HCT116 (cell line): ENCODE measurements at places on chromosomes 11 and 22.

- no peak overlapping the region for H3K27ac ChIP-seq
- no peak overlapping the region for H3K4me3 ChIP-seq
- DNase-seq = no peak
Measured at GRCh38 chr11:76752321-76753143, 30.6 kb upstream of the TSKU start.

DNA sequence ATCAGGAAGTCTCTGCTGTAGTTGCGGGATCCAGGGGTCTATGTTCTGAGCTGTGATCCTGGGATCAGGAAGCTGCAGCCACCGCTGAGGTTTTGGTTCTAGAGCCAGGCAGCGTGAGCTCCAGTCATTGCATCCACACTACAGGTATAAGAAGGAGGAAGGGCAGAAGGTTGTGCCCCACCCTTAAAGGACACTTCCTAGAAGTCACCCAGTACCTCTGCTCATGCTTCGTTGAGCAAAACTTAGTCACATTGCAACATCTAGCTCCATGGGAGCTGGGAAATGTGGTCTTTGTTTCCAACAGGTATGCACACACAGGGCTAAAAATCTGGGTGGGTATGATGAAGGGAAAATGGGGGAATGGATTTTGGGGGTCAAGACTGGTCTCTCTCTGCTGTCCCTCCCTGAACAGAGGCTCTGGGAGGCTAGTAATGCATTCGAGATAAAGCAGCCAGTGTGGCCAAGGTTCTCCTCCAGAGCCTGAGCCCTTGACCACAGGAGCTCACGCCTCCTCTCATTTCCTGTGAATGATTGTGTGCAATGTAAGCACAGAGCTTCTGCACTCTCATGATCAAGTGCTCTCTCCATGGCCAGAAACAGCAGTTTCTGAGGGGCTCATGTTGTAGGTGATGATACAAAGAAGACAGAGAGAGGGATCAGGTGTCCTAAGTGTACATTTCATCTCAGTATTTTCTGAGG is 86.8 kb upstream of the OR4B1 start:
- no peaks in the 10 kb centered on the region for H3K4me1 ChIP-seq
- no peak overlapping the region for H3K4me3 ChIP-seq
- peaks cover 12% of the 10 kb centered on the region; the same call in 1 of the 2 replicates for H3K36me3 ChIP-seq
- H3K27ac ChIP-seq = no peak overlapping the region
- DNase-seq = no peak

DNA sequence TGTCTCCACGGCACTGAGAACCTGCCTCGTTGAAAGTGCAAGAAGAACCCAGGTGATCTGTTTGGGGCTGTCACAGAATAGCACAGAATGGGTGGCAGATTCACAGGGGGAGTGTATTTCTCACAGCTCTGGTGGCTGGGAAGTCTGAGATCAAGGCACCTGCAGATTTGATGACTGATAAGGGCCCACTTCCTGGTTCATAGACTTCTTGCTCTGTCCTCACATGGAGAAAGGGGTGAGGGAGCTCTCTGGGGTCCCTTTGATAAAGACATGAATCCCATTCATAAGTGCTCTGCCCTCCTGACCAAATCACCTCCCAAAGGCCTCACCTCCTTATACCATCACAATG is 198.5 kb upstream of the SORL1-AS1 start:
- peaks cover 20% of the 10 kb centered on the region for H3K4me1 ChIP-seq
- H3K27ac ChIP-seq = no peak overlapping the region
- no peaks in the 10 kb centered on the region for H3K36me3 ChIP-seq

DNA sequence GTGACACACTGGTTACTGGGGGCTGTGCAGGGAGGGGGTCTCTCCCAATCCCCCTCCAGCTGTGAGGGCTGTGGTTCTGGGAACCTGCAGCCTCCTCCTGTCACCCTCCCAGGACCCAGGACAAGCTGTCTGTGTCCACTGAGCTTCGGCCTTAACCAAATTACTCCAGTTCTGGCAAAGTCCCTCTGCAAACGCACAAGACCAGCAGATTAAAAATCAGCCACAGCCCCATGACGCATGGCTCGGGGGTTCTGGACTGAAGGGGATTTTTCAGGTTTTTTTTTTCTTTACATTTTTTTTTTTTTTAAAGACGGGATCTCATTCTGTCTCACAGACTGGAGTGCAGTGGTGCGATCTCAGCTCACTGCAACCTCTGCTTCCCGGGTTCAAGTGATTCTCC is 32.2 kb upstream of the A4GALT start:
- H3K27ac ChIP-seq = no peak overlapping the region
- no peak overlapping the region for H3K4me3 ChIP-seq
- H3K36me3 ChIP-seq = no peaks in the 10 kb centered on the region
- peaks cover 31% of the 10 kb centered on the region for H3K4me1 ChIP-seq
- DNase-seq = no peak
- no peaks in the 10 kb centered on the region for H3K27me3 ChIP-seq

- H3K27ac ChIP-seq = no peak overlapping the region
- H3K36me3 ChIP-seq = no peaks in the 10 kb centered on the region
- DNase-seq = no peak
- H3K27me3 ChIP-seq = no peaks in the 10 kb centered on the region
- no peak overlapping the region for H3K4me3 ChIP-seq
Measured at GRCh38 chr11:102272047-102272824, 45.0 kb upstream of the BIRC3 start.

DNA sequence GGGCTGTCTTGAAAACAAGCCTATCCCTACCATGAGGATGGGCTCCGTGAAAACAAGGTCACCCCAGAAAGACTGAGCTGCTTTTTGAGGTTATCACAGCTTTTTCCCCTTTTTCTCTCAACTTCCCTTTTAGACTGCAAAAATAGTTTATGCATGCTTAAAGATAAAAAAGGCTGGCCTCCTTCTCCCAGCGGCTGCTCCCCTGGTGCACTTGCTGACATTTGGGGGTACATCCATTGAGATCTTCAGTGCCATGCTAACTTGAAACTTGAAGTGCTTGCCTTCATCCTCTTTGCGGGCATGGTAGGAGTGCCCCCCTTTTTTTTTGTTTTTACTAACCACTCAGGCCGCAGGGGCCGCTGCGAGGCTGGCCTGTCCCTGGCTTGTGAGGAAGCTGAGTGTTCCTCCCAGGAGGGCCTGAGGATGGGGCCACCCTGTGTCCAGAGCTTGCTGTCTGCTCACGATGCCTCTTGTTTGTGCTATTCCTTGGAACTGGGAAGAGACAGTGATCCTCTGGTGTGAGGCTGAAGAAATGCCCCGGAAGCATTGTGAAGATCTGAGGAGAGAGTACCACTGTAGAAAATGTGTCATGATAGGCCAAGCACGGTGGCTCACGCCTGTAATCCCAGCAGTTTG is 2.2 kb downstream of the TANGO2 start:
- H3K27me3 ChIP-seq = no peaks in the 10 kb centered on the region
- peaks cover 19% of the 10 kb centered on the region for H3K4me1 ChIP-seq
- DNase-seq = no peak
- no peak overlapping the region for H3K27ac ChIP-seq

DNA sequence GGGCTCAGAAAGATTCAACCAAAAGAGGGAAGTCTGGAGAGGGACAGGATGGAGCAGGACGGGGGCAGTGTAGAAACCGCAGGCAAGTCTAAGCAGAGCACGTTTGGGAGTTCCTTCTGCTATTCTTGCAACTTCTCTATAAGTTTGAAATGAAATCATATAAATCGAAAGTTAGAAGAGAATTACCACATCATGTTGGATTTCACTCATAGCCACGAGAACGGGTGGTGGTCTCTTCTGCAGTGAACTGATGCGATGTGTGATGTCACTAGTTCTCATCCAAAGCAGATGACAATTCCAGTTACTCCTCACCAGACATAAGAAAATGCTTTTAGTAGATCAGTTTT is 36.0 kb downstream of the KCNQ1 start:
- H3K36me3 ChIP-seq = no peaks in the 10 kb centered on the region
- no peak overlapping the region for H3K4me3 ChIP-seq
- H3K27ac ChIP-seq = no peak overlapping the region
- H3K4me1 ChIP-seq = no peaks in the 10 kb centered on the region
- no peaks in the 10 kb centered on the region for H3K27me3 ChIP-seq

- no peaks in the 10 kb centered on the region for H3K36me3 ChIP-seq
- no peak overlapping the region for H3K27ac ChIP-seq
- no peak for DNase-seq
- H3K4me1 ChIP-seq = no peaks in the 10 kb centered on the region
- no peak overlapping the region for H3K4me3 ChIP-seq
Measured at GRCh38 chr11:14774721-14775120, 117.3 kb downstream of the CYP2R1 start.

DNA sequence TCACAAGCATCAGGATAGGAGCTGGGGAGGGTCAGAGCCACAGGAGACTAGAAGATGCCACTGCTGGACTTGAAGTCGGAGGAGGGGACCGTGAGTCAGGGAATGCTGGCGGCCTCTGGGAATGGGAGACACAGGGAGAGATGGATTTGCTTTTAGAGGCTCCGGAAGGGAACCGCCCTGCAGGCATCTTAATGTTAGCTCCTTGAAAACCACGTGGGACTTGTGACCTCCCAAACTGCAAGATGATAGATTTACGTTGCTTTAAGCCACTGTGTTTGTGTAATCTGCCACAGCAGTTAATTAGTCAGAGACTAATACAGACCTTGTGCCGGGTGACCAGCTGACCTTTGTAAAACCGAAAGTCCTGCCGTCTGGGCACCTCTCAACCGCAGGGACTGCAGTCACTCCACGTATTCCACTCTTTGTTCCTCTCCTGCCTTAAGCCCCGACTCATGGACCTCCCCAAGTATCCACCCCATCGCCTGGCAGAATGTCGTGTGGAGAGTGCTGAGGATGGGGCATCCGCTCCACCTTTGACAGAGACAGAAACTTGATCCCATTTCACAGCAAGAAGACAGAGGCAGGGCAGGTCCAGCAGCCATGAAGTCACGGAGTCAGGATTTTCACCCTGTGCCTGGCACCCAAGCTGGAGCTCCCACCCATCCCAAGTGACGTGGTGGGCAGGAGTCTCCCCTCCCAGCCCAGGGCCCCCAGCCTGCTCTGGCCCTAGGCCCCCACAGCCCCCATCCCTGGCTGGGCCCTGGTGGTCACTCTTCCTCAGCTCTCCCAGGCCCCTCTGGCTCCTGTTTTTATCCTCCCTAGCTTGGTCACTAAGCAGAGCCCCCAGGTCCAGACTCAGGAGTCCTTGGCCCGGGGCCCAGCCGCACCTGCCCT is 19.4 kb upstream of the CTSD start:
- DNase-seq = no peak
- no peak overlapping the region for H3K4me3 ChIP-seq
- no peaks in the 10 kb centered on the region for H3K27me3 ChIP-seq
- no peak overlapping the region for H3K27ac ChIP-seq

DNA sequence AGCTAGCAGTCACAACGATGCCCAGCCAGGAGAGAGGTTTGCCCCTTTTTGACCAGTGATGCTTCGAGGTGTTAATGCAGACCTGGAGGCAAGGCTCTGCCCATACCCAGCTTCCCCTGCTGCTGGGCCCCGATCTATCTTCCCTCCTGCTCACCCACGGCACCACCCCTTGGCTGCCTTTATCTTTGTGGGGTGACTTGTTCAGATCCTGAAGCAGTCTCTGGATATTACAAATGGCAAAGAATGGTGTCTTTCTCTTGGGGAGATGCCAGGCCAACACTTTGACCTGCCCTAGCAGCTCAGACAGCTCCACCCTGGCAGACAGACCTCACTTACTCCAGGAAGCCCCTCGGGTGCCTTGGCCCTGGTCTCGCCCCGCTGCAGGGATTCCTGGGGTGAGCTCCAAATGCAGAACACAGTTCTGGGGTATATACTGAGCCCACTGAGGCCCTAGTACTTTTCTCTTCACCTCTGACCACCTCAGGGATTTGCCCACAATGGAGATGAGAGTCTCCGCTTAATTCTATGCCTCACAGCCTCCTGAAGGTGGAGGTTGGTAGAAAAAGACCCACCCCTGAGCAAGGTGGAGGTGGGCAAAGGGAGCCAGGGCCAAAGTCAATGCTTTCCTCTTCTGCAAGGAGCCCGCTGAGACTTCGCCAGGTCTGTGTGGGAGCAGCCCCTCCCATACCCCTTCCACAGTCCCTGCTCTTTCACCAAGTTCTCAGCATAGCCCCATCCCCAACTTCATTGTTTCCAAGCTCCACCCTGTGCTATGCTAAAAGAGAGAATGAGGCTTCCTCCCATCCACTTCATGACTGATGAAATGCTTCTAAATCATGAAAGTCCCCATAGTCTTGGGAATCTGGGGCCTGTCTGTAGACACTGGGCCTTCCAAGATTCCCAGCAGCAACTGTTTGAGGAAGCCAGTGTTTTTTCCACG is 11.1 kb upstream of the ST3GAL4 start:
- no peaks in the 10 kb centered on the region for H3K36me3 ChIP-seq
- DNase-seq = no peak
- no peak overlapping the region for H3K27ac ChIP-seq
- no peak overlapping the region for H3K4me3 ChIP-seq
- peaks cover 49% of the 10 kb centered on the region for H3K4me1 ChIP-seq

GRCh38 chr22:21948390-21948789 is 4.3 kb downstream of the PPM1F start:
- no peak overlapping the region for H3K4me3 ChIP-seq
- H3K27me3 ChIP-seq = no peaks in the 10 kb centered on the region
- DNase-seq = no peak
- no peak overlapping the region for H3K27ac ChIP-seq

- no peak for DNase-seq
- H3K27me3 ChIP-seq = no peaks in the 10 kb centered on the region
- H3K36me3 ChIP-seq = no peaks in the 10 kb centered on the region
- H3K27ac ChIP-seq = no peak overlapping the region
- peaks cover 7% of the 10 kb centered on the region for H3K4me1 ChIP-seq
Measured at GRCh38 chr11:63872800-63873197, 33.9 kb downstream of the MARK2 start.

DNA sequence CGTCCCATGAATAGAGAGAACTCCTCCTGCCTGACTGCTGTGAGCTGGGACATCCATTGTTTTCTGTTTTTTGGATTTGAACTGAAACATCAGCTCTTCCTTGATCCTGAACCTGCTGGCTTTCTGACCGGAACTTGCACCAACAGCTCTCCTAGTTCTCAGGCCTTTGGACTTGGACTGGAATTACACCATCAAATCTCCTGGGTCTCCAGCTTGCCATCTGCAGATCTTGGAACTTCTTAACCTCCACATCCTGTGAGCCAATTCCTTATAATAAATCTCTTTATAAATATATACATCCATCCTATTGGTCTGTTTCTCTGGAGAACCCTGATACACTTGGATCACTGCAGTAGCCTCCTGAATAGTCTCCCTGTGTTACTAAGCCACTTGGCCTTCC is 42.1 kb downstream of the HTR3A start:
- no peaks in the 10 kb centered on the region for H3K4me1 ChIP-seq
- no peaks in the 10 kb centered on the region for H3K36me3 ChIP-seq
- H3K27me3 ChIP-seq = peaks cover 8% of the 10 kb centered on the region; the same call in 1 of the 2 replicates
- no peak overlapping the region for H3K27ac ChIP-seq

DNA sequence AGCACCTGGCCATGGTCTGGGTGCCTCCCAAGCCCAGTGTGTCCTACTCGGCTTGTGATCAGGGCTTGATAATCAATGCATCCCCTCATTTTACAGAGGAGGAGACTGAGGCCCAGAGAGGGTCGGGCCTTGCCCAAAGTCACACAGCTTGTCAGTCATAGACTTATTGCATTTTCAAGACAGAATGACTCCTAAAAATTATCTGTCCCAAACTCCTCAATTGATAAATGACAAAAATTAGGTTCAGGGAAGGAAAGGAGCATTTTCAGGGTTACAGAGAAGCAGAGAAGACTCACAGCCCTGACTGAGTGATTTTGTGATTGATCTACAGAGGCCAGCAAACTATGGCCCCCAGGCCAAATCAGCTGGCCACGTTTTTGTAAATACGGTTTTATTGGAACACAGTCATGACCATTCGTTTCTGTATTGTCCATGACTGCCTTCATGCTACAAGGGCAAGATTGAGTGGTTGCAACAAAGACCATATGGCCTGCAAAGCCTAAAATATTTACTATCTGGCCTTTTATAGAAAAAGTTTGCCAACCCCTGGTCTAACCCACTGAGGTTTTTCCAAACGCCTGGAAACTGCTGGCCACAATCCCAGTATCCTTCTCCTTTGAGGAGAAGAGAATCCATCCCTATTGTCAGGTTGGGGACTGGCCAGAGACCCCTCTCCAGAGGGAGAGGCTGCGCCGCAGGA is 35.1 kb upstream of the NAV2 start:
- H3K4me3 ChIP-seq = no peak overlapping the region
- H3K27ac ChIP-seq = no peak overlapping the region
- peaks cover 11% of the 10 kb centered on the region for H3K4me1 ChIP-seq
